ENCODE measurements at places on chromosomes 1 and 21.

DNA sequence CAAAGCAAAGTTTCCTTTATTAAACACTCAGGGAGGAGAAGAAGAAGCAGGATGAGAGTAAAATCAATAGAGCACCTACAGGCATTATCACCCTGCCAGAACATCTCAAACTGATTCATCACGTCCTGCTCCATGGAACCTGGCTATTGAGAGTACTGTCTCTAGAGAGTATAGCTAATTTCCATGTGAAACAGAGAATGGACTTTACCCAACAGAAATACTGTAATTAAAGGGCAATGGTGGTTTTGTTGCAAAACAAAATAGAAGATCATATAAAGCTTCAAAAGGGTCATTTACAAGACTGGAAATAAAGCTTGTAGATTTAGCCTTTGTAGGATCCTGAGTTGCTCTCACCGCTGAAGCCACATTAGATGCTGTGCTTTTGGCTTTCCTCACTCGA, 69.3 kb downstream of the XCL1 start:
- no peak for DNase-seq

DNA sequence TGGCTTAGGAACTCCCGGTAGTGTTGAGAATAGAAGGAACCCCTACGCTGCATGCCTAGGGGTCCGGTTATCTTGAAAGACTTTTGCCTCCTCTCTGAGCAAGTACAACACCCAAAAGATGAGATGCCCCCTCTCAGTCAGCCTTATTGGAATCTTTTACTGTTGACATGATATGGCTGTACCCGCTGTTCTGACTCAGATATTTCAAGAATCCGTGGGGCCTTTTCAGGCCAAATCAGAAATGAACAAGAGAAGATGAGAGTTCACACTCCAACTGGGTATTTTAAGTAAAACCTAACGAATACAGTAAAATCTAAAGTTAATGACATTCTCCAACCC, 164.2 kb downstream of the PPIAL4G start:
- no peak for DNase-seq

- no peak for DNase-seq
These were observed at the start of gene NR5A2 for GRCh38 chr1:200027264-200027823. TSS of gene NR5A2 (plus strand) at chr1:200027710. CDS start at chr1:200027848, 138 bp downstream.

GRCh38 chr1:231272173-231272572, 31.2 kb downstream of the GNPAT start:
- DNase-seq = no peak

DNA sequence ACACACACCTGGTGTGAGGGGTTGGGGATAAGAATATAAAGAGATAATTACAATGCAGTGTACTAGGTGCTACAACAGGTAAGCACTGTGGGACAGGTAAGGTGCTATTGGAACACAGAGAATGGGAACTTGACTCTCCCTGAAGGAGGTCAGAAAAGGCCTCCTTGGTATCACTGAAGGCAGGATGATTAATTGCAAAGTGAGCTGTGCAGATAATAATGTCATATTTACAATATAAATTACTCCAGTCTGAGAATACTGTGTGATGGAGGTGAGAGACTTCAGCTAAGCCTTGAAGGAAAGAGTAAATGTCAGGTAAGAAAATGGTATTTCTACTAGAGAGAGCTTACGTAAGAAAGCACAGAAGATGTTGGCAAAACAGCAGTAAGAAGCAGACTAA, 91.6 kb downstream of the EPS15 start:
- no peak for DNase-seq

GRCh38 chr1:204350312-204350711, 9.4 kb downstream of the PLEKHA6 start:
- no peak for DNase-seq

DNA sequence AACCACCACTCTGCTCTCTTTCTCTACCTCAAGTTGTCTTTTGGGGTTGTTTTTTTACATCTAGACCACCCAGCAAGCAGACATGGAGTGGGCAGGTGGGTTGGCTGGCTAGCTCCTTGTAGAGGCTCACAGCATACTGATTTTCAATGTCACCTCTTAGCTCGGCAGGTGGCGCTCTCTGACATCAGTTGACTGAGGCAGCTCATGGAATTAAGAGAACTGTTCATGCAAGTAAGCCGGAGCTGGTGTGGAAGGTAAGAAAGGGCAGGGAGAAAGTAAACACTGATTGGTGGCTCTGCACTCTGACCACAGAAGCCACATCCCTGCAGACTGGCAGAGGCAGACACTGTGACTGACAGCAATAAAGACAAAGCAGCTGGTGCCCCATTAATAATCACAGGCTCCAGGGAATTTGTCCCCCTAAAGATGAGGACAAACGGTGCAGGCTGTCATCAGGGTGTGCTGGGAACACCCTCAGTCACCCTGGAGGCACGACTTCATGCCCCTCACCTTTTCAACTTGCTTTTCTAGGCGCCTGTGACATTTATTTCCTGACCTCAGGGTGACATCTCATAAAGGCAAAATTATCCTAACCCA, 226.8 kb downstream of the LMX1A start:
- peak; percentile 8 for DNase-seq

GRCh38 chr1:211497489-211498045, 5.6 kb upstream of the RD3 start:
- no peak for DNase-seq

GRCh38 chr1:116396769-116397168, 23.7 kb downstream of the ATP1A1 start:
- DNase-seq = no peak

- DNase-seq = no peak
These were observed 23.5 kb upstream of the DDOST start for GRCh38 chr1:20684651-20685050.

- DNase-seq = no peak
These were observed 442.6 kb downstream of the DSCAM start for GRCh38 chr21:40404396-40404800.

DNA sequence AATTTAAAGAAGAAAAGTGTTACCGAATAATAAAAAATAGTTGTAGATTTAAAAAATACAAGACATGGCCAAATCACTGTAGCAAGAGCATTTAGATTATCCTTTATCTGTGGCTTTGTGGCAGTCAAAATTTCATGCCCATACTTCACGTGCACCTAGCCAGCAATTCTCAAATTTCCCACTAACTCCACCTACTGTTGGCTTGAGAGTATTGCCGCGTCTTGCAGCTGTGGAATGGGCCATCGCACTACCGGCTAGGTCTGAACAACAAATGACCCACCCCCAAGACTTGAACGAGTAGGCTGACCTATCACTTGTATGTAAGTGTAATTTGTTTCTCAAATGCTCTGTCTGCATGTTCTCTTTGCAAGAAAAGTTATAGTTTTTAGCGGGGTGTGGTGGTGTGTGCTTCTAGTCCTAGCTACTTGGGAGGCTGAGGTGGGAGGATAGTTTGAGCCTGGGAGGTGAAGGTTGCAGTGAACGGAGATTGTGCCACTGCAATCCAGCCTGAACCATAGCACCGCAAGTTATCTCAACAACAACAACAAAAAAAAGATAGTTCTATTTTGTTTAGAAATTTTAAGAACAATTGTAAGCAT, 4.1 kb downstream of the KRTAP13-4 start:
- DNase-seq = peak; percentile 13

DNA sequence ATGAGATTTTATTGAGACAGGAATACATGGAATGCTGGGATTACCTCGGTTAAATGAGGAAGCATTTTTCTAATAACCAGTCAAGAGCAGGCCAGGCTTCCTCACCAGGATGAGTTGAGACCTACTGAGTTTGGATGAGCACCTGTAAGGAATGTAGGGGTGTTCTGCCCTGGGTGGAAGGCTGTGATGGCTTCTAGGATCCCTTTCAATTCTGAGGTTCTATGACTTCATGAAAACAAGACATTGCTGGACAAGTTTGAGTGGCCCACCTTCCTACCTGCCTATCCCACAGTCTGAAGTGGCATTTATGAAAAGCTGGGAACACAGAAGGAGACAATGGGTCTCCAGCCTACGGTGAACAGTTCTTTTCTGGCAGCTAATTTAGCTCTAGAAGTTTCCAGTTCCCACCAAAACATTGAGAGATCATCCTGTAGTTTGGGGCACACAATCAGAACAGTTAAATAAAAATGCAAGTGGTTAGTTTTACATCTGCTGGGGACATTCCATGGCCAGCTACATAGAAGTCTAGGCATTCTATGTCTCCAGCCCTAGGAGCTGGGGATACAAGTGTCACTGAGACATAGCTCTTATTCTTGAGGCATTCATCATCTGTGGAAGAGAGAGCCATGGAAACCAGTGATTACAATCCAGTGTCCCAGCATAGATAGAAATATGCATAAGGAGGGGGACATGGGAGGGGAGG, 51.3 kb upstream of the TSPAN2 start:
- DNase-seq = no peak

DNA sequence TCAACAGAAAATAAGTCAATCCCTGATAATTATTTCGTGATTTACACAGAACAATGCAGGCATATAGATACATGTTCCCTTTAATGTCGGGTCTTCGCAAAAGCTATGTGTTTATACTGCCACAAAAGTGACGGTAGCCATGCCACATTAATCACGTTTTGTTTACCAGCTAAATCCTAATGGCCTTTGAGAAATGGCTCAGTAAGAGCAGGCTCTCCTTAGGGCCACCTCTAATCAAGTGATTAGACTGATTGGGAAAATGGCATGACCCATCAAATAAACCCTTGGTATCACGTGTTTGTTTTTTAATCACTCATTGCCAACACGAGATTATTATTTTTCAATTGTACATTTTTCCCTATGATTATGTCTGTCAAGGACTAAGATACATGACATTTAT, 102.0 kb upstream of the USP25 start:
- DNase-seq = no peak

DNA sequence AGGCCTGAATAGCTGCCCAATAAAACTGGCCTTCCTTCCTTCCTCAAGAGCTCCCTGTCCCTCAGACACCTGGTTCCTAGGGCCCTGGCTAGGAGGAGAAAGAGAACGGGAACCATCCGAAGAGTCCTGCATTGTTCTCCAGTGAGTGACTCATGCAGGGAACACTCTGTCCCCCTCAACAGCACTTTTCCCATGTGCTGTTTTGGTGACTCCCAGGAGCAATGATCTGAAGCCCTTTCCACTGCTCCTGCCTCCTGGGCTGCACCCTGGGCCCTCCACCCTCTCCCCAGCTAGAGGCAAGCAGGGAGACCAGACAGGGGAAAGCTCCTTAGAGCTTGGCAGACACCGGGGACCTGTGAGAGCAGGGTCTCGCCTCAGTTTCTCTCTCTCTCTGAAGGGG, 18.9 kb downstream of the TNNT2 start:
- no peak for DNase-seq

GRCh38 chr1:106063510-106063909, 993.0 kb upstream of the PRMT6 start:
- no peak for DNase-seq

DNA sequence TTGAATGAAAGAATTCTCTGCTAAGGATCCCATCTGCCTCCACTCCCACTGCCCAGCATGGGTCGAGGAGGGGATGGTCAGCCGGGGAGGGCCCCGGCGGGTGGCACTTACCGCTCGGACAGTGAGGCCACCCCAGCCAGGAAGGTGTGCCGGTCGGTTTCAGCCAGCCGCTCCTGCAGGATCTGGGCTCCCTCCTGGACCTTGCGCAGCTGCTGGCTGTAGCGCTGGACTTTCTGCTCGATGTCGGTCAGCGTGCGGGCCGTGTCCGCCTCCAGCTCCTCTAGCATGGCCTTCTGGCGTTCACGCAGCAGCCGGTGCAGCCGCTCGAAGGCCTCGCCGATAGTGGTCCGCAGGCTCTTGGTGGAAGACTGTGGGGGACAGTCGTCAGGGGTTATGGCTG, 22.3 kb downstream of the TRIM62 start:
- DNase-seq = no peak

GRCh38 chr1:23638786-23639241, 52.8 kb upstream of the RPL11 start:
- DNase-seq = no peak

DNA sequence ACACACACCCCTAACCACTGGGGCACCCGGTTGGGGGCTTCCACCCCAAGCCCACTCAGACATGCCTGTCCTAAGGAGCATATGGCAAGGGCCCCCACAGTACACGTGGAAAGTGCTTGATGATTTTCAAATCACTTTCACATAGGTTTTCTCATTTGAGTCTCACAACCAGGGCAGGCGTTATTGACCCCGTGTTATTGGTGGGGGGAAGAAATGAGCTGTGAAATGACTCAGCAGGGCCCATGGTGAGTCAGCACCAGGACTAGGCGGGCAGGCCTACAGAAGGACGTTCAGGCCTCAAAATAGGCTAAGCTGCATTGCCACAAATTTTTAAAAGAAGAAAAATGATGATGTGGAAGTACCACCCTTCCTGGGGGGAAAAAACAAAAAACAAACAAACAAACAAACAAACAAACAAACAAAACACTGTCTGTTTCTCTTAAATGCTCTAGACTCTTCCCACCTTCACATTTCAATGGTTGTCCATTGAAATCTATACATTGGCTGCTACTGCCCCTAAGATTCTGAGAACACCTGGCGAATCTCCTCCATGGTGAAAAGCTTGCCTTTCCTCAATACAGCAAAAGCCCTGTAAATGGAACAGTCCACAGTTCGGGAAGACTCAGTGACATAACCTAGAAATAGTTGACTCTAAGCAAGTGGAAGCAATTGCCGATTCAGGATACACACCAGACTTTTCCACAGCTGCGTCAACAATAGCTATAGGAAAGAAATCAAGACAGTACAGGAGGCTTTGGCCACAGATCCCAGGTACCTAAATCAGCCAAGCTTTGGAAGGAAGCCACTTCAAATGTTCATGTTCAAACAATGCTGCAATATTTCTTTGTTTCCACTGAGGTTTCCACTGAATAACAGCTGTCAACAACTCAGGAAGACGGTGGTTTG, 234.7 kb downstream of the TOMM20 start:
- no peak for DNase-seq

GRCh38 chr21:37742532-37742931, 173.7 kb downstream of the KCNJ6 start:
- DNase-seq = no peak

- DNase-seq = no peak
These were observed 2.5 kb downstream of the RIIAD1 start for GRCh38 chr1:151723726-151724370.

- DNase-seq = no peak
These were observed 205.5 kb downstream of the KCNJ6 start for GRCh38 chr21:37710546-37711285.

DNA sequence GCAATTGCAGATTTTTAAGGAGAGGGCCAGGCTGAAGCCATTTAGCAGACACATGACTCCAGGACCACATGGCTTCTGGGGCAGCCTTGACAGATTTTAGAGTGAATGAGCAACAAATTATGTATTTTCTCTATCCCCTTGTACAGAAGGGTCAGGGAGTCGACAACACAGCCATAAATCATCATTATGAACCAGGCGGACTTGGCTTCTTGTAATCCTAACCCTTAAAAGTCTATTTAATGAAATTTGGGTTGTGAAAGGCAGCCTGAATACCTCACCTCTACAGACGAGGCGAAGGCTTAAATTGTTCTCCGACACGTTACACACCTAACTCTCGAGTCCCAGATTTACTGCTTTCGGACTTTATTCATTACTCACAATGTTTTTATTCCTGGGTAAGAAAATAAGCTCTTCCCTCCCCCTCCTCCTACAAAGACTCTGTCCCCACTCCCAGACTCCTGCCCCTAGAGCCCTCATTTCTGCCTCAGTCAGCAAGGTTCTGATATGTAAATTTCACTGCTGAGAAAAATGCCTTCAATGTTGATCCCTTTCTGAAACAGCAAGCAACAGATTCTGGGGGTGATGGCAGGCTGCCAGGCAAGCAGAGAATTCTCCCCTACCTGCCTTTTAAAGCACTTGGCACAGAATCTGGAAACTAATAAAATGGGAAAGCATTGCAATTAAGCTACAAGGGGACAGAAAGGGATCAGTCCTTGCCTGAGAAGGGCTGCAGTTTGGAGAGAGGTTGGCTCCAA, 51.6 kb downstream of the PLPP3 start:
- no peak for DNase-seq
